Stimulated activated CD4-positive, alpha-beta T cell treated with anti-CD3 and anti-CD28 coated beads, Interleukin-15, amount 100 ng/mL, for 48 hours (primary cell): ENCODE measurements at places on chromosomes 5 and 9.
A peak's percentile ranks its signal among the peaks of the same experiment; 100 is the strongest.

DNA sequence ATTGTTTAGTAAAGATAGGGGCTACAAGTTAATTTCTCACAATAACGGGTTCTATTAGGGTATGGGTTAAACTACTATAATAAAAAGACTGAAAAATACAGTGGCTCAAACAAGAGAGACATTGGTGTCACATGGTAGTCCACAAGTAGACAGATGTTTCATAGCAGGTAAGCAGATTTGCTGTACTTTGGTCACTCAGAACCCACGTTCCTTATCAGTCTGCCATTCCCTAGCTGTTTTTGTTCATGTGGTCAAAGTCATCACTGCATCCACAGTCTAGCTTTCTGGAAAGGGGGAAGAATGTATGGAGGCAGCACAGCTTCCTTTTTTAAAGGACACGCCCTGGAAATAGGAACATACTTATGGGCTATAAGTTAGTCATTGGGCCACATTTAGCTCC, 73.0 kb downstream of the SLC12A2 start:
- DNase-seq = no peak

GRCh38 chr9:113650207-113651131, 186.9 kb downstream of the RGS3 start:
- DNase-seq = no peak

DNA sequence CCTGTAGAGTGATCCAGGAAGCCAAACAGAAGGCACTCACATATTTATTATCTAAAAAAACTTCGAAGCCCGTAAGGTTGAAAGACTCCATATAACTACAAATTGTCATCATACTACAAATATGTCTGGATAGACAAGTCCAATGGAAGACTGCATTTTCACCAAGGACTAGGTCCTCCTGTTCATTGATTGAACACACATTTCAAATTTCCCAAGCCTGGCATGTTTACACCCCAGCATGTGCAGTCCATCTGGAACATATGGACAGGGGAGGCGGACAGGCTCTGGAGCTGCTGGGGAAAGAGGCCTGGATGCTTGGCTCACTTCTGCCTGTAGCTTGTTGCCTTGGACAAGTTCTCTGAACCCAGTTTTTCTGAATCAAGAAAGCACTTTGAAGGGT, 378.7 kb downstream of the ENC1 start:
- DNase-seq = no peak

- peak; percentile 53 for DNase-seq
Observed at GRCh38 chr5:77143998-77144836, 57.1 kb upstream of the ZBED3 start.

DNA sequence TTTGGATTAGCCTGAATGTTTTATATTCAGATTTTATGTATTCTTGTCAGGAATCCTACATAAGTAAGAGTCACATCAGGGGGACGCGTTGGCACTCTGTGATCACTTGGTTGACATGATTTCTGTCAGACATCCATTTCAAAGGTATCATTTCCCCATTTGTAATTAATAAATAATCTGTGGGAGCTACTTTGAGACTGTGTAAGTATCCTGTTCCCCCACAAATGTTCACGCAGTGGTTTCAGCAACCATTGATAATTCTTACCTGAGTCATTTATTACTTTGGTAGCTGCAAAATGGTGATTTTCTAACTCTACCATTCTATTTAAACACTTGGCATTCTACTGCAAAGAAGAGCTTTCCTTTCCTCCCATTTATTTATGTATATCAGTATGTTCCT, 56.9 kb upstream of the TBC1D2 start:
- DNase-seq = no peak

DNA sequence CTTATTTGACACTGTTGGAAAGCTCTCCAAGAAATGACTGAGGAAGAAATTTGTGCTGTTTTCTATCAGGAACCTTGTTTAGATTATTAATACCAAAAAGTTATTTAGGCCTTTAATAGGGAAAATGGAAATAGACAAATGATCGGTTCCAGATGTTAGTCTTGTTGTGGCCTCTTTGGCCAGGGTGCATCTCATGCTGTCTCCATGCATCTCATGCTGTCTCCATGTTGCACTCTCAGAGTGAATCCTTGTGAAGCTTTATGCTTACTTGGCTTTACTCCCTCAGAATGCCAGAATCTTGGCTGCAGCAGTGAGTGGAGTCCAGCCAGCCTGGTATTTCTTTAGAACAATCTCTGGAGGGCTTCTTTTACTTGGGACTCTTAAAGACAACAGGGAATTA, 185.5 kb downstream of the ARHGAP26 start:
- no peak for DNase-seq

DNA sequence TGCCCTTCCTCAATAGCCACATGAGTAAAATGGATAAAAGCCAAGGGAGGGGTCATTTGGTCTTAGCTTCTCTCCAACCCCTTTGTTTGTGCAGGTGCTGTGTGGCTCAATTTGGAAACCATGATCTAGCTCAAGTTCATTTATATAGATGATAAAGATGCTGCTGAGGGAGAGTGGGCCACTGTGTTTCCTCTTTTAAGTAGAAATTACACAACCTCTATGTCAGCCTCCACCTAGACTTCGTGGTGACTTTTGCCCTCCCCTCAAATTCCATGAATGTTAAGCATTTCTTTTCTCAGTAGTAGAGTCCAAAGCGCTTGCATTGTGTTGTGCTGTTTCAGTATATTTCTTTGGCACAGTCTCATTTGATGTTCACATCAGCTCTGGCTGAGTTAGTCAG, 241.4 kb downstream of the ARHGAP26 start:
- no peak for DNase-seq

DNA sequence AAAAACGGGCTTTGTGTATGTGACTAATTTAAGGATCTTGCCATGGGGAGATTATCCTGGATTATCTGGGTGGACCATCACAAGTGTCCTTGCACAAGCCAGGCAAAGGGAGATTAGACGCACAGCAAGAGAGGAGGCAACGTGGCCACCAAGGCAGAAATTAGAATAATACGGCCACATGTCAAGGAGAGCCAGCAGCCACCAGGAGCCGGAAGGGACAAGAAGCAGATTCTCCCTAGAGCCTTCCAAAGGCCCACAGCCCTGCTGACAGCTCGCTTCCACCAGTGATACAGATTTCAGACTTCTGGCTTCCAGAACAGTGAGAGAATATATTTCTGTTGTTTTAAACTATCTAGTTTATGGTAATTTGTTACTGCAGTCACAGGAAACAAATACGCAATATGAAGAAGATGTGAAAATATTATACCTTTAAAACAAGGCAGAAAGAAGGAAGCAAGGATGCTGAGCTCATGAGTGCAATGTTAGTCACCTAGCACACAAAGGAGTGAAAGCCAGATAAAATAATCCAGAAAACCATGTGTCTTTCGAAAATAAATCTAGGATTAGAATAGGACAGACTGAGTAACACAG, 28.7 kb upstream of the F2RL1 start:
- no peak for DNase-seq

GRCh38 chr9:133003671-133004090, 25.2 kb downstream of the GFI1B start:
- DNase-seq = no peak

GRCh38 chr5:131302506-131302905, 38.7 kb downstream of the CDC42SE2 start:
- no peak for DNase-seq

DNA sequence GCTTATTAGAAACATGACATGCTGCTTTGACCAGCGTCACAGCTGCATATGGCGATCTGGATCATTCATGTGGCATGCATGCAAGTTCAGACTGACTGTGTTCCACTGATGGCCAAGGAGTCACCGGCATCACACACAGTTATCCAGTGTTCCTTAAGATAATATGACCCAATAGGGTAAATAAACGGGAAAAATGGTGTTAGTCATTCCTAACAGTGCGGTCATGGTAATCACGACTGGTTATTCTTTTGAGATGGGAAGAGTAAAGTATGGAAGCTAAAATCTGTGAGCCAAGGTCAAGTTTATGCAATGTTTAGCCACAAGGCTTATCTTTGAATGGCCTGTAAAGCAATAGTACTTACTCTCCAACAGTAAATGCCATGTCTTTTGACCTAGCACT, 29.3 kb upstream of the LVRN start:
- DNase-seq = no peak

DNA sequence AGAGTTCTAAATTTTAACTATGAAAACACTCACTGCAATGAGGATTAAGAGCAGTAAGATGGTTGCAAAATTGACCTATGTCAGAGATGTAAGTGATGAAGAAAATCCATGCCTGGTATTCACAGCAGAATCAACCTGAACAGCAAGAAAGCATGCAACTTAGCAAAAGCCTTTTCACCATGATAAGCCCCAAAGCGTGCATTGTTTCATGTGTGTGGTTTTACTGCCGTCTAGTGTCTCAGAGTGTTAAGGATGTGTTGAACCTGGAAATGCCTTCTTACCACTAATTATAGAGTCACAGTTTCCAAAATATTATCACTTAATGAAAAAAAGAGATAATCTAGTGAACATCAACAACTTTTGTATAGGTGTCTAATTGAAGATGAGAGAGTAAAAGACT, 415.2 kb upstream of the TRPC7 start:
- no peak for DNase-seq

DNA sequence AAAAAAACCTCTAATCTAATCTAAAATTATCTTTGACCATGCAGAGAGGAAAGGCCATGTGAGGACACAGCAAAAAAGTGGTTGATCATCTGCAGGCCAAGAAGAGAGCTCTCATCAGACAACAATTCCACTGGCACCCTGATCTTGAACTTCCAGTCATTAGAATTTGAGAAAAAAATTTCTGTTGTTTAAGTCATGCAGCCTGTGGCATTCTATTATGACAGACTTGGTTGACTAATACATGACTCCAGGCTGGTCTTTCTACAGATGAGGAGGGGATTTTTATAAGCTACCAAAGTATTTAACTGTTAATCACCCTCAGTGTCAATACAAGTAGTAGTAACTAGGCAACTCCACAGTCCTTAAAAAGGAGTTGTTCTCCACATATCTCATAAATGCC, 358.5 kb upstream of the RGMB start:
- no peak for DNase-seq

- no peak for DNase-seq
Observed at GRCh38 chr9:132135456-132135855, 26.4 kb upstream of the NTNG2 start.

- no peak for DNase-seq
Observed at GRCh38 chr9:38287420-38287985, 105.0 kb upstream of the ALDH1B1 start.

- DNase-seq = no peak
Observed at GRCh38 chr5:109196087-109196822, 213.5 kb downstream of the PJA2 start.

DNA sequence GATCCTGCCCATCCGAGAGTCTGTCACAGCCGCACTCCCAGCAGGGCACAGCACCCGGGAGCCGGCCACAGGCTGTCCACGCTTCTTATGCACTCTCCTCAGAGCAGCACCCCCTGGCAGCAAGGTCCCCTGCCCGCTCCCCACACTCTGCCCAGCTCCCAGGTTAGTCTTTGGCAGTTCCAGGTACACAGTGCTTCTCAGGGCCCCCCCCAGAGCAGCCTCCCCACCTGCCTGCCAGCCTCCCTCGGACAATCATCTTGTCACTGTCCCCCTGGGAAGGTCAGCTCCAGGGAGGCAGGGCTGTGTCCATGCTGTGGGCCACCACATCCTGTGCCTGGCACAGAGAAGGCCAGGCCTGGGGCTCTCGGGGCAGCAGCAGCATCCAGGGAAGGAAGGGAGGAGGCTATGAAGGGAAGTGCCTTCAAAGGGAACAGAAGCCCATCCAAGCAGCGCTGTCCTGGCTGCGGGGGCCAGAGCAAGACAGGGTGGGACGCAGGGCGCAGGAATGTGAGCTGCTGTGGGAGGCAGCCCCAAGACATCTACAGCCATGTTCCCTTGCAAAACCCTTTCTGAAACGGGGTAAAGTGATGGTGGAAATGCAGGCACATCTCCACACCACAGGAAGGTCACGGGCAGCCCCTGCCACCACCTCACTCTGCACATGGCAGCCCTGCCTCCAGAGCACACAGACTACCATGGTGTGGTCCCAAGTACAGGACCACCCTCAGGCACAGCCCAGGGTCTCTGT, 68.6 kb upstream of the ADAMTS2 start:
- no peak for DNase-seq

DNA sequence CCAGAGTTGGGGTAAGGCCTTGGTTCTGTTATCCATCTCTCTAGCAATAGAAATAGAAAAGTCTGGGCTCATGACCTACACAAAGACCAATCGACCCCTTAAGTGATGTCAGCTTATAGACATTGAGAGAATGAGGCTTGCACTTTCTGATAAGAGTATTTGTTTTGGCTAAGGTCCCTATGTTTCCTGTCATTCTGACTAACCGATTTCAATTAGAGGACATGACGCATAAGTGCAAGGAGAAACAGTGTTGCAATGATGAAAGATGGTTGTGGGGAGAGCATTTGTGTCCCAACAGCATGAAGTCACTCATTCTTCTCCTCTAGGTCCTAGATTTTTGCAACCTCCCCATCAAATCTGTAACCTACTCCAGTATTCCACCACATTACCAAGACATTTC, 255.1 kb downstream of the MAT2B start:
- no peak for DNase-seq

GRCh38 chr9:134735441-134736175, 94.0 kb downstream of the COL5A1 start:
- DNase-seq = no peak

DNA sequence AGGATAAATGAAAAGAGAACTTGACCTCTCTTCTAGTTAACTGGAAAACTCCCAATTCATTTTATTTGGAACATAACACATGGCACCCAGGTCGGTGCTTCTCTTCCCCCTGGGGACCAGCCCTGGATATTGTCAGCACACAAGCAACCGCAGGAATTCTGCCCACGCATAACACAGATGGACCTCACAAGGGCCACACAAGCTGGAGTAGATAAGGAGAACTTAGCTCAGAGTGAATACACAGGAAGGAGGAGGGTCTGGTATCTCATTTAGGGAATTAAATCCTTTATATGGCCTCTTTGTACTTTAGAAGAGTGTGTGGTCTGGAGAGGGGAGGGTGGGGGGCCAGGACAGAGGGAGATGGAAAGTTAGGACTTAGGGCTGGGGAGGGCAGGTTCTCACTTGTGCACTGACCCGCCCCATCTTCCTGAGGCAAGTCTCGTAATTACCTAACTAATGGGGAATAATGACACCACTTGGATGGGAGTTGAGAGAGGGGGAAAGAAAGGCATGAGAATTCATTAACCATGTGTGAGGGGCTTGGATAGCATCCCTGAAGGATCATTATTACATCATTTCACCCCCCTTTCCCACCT, 341.2 kb upstream of the WWC1 start:
- DNase-seq = no peak

DNA sequence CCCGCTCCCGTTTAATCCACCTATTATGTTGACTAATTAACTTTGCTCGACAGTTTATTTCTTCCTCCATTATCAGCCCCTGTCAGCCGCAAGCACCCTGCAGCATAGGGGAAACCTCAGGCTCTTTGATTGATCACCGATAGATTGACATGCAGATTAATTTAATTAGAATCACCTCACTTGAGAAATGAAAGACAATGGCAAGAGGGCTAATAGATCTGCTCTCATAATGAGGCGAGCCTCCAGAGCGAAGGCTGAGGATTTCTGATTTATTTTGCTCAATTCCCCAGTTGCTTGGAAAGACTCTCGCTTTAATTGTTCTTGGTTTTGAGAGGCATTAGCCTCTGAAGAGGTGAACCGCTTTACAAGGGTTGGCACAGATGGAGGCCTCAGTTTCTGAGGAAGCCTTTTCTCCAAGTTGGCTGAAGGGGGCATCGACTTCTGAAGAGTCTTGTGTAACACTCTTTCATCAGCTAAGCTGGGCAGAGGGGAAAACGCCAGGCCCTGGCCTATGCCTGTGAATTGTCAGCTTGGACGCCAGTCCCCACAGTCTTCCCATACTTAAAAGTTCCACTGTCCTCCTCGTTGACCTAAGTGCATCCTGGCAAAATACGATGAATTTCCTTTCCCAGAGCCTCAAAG, 275.4 kb downstream of the EBF1 start:
- DNase-seq = no peak

- peak; percentile 29 for DNase-seq
Observed at GRCh38 chr9:95494022-95494415, 22.8 kb downstream of the PTCH1 start.
